ENCODE measurements at places on chromosomes 16 and 17.

DNA sequence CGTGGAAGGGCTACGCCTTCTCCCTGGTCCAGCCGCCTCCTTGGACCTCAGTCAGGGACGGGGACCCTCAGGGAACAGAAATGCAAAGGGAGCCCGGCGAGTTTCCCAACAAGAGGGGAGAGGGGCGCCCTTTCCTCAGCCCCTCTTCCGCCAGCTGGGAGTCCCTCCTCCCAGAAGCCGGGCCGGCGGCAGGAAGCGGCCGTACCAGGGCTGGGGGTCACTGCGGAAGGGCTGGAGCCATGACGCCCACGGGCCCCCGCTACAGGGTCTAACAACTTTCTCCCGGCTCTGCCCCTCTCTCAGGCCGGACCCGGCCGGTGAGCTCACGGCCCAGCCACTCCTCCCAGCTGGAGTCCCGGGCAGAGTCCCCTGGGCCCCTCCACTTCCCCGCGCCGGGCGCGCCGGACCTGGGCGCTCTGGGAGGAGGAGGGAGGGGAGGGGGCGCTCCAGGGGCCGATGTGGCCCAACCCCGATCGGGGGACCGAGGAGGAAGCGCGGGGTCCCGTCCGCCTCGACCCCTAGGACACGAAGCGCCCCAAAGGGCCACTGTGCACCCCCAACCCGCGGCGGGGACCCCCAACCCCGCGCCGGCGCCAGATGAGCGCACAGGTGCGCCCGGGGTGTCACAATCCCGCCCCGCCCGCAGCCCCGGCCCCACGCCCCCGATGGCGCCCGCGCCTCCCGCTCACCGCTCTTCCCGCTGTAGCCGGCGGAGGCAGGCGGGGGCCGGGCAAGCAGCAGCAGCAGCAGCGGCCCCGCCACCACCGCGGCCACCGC is 578 bp downstream of the PGAP6 start:
- DNase-seq: peak; percentile 74

- no peak for DNase-seq
Measured at GRCh38 chr16:7284780-7285179, 47.9 kb upstream of the RBFOX1 start.

DNA sequence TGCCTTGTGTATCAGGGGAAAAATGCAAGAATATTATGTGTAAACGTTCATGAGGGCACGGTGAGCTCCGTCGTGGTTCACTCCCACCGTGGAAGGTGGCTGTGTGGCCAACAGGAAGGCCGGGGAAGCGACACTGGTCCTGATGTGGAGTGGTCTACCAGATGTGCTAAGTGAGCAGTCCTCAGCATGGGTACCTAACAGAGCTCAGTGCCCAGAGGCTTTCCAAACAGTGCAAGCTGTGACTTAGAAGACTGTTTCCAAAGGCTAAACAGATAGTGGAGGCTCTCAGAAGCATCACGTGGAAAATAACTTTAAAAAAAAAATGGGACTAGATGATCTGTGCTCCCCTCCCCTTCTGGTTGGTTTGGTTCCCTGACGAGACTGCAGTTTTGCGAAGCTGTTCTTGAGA is 199.3 kb upstream of the CHMP6 start:
- no peak for DNase-seq

- DNase-seq: peak; percentile 77
Measured at GRCh38 chr17:18267927-18268711, 7.7 kb downstream of the MIEF2 start.

DNA sequence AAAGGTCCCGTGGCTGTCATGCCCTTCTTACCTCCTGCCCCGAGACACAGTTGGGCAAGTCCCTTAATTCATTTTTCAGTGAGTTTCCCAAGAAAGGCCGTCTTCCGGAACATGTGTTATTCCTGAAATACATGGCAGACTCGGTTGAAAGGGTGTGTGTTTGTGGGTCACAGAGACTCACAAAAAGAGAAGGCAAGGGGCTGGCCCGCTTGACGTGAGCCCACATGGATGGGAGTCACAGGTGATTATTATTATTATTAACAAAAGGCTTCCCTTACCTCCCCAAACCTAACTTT is 34.1 kb upstream of the CCR7 start:
- DNase-seq: peak; percentile 32

- no peak for DNase-seq
Measured at GRCh38 chr17:68228817-68229570, 18.8 kb upstream of the AMZ2 start.

DNA sequence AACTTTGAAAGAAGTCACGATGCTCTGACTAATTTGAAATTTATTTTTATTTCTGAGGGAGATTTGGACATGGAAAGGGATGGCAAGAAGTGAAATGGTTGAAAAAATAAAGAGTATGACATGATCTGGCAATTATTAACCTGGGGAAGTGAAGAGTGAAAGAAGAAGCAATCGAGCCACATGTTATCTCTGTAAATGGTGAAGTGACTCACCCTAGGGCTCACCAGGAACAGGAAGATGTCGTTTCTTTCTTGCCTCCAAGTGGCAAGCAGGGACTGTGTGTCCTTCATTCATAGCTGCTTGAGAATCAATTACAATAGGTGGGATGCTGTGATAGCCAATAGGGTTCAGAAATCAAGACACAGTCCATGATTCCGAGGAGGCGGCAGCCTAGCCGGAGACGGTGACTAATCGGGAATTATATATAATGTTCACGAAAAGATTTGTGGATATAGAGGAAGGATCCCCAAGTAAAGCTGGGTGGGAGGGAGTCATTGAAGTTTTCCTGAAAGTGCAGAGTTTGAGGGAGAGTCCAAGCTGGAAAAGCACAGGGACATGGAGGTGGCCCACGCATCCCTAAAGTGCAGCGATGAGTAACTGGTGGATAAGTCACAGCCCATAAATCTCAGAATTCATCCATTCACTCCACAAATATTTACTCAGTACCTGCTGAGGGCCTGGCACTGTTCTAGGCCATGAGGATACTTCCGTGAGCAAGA is 18.2 kb upstream of the KRT20 start:
- DNase-seq: no peak

DNA sequence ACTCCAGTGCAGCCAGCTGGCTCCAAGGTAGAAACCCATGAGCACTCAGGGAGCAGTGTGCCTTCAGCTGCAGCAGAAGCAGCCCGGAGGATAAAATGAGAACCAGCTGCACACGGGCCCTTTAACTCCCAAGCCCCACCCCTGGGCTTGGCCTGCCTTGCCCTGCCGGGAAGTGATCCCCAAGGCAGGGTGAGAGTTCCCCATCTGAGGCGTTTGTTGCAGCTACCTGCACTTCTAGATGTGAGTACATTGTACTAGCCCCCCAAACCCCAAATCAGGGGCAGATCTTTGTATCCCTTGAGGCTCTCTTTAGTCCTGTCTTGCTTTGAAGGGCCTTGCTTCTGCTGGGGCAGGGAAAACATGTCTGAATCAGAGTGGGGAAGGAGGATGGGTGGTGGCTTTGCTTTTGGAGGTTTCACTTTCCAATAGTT is at the start of gene MVP:
MVP (plus strand) TSS at position 192 of the 431 bp plus-strand sequence. CDS start 10,088 bp downstream, outside the sequence.
- no peak for DNase-seq

DNA sequence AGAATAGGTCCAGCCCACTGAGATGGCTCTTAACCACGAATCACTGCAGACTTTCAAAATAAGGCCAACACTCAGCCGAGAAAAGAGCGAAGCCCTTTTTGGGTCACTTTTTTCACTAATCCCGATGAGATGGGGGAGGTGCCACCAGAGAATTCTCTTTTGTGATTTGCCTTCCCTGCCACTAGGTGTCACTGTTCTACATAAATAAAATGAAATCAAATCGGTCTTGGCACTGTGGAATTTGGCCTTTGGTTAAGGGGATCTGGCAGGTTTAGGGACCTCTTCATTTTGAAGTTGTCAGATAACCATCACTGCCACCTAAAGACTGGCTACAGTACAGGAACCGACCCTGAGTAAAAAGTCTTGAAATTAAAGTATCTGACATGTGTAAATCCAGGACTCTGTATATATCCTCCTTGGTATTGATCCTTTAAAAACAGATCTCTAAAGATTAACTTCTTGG is 147.0 kb downstream of the HS3ST4 start:
- DNase-seq: peak; percentile 63

- DNase-seq: no peak
Measured at GRCh38 chr16:24007391-24007790, 171.6 kb downstream of the PRKCB start.

- DNase-seq: no peak
Measured at GRCh38 chr16:89596061-89596689, 17.3 kb upstream of the DPEP1 start.

DNA sequence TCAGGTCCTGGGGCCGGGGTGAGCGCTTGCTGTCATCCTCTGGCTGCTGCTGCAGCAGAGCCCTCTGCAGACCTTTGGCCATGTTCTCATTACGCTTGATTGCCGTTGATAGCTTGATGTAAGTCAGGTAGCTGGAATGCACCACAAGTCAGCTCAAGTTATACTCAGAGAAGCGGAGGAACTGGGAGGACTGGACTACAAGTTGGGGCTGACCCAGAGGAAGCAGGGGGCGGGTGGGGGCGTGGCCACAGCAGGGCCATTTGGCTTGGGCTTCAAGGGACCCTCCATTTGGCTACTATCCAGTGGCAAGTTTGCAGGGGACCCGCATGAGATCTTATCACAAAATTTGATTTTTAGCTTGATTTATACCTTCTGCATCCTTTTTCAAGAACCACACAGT is 19.0 kb upstream of the EVPL start:
- DNase-seq: no peak

DNA sequence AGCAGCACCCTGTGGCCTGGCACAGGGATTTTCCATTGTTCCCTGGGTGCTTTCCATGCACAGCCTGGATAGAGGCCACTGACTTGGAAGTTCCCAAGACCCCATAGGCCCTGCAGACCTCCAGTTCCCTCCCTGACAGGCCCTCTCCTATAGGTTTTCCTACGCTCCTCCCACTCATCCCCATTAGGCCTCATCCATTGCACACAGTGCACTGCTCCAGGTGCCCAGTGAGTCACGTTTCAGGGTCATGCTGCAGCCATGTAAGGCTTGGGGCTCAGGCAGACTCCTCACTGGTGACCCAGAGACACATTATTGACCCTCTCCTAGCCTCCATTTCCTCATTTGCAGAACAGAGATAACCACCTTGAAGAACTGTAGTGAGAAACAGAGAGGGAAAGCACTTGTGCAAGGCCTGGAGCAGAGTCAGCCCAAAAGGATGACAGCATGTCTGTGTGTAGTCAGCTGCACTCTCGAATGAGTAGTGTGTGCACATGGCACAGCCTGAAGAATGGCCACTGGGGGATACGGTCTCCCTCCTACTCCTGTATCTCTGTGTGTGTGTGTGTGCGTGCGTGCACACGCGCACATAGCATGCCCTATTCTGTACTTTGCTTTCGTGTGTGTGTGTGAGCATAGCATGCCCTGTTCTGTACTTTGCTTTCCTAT is 26.8 kb downstream of the DRC3 start:
- DNase-seq: no peak

DNA sequence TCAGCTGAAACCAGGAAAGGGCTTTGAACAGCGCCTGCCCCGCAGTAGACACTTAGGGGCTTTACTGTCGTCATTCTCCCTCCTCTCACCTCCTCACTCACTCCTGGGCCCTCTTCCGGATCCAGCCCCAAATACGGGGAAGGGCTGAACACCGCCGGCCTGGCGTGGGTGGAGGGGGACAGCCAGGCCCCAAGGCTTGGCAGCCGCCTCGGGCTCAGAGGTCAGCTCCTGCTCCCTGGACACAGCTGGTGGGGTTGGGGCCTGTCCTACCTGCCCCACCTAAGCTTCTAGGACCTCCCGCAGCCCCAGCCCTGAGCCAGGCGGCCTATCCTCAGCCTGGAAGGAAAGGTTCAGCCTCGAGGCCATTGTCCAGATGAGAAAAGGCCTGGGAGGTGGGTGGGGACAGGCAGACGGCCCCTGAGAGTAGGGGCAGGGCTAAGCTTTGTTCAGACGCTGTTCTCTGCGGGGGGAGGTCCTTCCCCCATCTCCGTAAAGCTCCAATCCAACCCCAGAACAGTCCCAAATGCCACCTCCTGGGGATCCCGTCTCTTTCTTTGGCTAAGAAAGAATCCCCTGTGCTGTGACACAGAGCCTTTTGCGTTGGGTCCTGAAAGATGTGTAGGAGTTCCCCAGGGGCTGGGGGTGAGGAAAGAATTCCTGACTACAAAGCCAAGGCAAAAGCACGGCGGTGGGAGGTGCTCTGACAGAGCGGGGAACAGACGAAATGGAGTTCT is 881 bp upstream of the LLGL1 start:
- peak; percentile 96 for DNase-seq

DNA sequence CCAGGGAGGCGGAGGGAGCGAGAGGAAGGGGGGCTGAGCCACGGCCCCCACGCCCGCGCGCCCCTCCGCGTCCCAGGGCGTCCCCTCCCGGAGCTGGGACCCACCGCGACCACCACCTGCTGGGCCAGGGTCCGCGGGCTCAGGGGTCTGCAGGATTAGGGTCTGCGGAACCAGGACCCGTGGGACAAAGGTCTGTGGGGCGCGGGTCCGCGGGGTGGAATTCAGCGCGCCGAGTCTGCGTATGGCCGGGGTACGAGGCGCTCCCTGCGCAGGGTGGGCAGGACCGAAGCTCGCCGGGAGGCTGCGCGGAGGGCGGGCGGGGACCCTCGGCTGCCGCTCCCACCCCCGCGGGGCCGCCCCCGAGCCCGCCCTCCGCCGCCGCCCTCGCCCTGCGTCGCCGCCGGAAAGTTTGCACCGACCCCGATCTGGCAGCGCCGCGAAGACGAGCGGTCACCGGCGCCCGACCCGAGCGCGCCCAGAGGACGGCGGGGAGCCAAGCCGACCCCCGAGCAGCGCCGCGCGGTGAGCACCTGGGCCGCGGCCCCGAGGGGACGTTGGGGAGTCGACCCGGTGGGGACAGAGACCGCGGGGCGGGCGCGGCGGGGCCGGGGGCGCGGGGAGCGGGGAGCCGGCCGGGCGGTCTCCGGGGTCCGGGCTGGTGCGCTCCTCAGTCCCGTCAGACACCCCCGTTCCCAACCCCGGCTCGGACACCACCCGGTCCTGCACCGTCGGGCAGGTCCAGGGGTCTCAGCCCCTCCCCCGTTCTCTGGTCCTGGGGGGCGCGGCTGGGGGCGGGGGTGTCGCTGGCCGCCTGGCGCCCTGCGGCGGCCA is at the start of gene GCGR:
GCGR (plus strand) TSS at position 423 of the 831 bp plus-strand sequence. CDS start 4,869 bp downstream, outside the sequence.
- no peak for DNase-seq

DNA sequence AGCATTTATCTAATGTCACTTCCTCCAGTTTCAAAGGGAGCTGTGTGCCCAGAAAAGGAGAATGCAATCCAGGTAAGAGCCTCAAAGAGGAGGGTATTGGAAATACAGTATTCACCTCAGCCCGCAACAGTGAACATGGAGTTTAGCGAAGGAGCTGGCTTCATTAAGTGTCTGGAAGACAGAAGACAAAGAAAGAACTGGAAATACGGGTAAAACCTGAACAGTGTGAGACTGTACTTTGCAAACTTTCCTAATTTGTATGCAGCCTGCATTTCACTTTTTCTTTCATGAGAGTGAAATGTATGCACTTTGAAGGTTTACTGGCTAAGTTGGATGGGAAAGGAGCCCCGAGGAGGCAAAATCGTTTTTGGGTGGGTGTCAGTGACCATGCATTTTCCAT is 478.4 kb downstream of the HS3ST3B1 start:
- DNase-seq: no peak

- peak; percentile 60 for DNase-seq
Measured at GRCh38 chr17:36939052-36939801, 2.0 kb downstream of the LHX1 start.

- DNase-seq: no peak
Measured at GRCh38 chr16:84535851-84536250, 31.4 kb upstream of the MEAK7 start.
